ENCODE measurements at places on chromosomes 3 and 15. TPM values are rescaled to one million over a fixed set of nuclear protein-coding genes. Genes with fewer than 3 reads are reported as not detected.
A peak's percentile ranks its signal among the peaks of the same experiment; 100 is the strongest.

DNA sequence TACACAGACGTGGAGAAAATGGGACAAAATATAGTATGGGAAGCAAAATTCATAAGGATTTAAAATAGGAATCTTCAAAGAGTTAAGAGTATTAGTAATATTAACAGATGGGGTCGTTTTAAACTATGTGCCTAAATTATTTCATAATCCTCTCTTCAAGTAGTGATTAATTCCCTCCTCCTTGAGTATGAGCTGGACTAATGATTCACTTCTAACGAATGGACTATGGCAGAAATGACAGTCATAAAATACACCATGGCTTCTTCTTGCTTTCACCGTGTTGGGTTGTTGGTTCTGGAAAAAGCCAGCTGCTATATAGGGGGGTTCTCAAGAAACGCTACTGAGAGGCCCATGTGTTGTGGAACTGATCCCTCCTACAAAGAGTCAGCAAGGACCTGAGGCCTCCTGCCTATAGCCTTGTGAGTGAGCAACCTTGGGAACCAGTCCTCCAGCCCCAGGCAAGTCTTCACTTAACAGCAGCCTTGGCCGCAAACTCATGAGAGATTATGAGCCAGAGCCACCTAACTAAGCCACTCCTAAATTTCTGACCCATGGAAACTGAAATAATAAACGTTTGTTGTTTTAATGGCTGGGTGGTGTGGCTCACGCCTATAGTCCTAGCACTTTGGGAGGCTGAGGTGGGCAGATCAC, 64.8 kb upstream of the ABHD2 start:
- H3K4me3 ChIP-seq, result no peak overlapping the region
- H3K27me3 ChIP-seq, result no peaks in the 10 kb centered on the region
- H3K27ac ChIP-seq, result no peak overlapping the region
- H3K36me3 ChIP-seq, result no peaks in the 10 kb centered on the region
- peaks cover 33% of the 10 kb centered on the region for H3K4me1 ChIP-seq
- DNase-seq, result no peak

DNA sequence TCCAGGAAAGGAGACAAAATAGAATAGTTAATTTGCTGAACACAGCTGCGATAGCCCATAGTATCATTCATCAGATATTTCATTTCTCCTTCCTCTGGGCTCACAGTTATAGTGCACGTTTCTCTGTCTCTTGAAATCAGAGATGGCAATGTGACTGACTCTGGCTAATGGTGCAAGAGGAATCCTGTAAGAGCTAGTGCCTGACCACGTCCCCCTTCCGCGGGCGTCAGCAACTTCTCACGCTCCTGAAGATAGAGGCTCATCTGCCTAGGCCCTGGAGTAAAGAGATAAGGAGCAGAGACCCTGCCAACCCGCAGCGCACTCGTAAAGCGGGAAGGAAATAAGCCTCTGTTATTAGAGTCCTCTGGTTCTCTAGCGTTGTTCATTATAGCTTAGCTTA, 391.8 kb downstream of the VPS13C start:
- H3K36me3 ChIP-seq, result no peaks in the 10 kb centered on the region
- no peak overlapping the region for H3K4me3 ChIP-seq
- no peak for DNase-seq
- no peaks in the 10 kb centered on the region for H3K27me3 ChIP-seq

DNA sequence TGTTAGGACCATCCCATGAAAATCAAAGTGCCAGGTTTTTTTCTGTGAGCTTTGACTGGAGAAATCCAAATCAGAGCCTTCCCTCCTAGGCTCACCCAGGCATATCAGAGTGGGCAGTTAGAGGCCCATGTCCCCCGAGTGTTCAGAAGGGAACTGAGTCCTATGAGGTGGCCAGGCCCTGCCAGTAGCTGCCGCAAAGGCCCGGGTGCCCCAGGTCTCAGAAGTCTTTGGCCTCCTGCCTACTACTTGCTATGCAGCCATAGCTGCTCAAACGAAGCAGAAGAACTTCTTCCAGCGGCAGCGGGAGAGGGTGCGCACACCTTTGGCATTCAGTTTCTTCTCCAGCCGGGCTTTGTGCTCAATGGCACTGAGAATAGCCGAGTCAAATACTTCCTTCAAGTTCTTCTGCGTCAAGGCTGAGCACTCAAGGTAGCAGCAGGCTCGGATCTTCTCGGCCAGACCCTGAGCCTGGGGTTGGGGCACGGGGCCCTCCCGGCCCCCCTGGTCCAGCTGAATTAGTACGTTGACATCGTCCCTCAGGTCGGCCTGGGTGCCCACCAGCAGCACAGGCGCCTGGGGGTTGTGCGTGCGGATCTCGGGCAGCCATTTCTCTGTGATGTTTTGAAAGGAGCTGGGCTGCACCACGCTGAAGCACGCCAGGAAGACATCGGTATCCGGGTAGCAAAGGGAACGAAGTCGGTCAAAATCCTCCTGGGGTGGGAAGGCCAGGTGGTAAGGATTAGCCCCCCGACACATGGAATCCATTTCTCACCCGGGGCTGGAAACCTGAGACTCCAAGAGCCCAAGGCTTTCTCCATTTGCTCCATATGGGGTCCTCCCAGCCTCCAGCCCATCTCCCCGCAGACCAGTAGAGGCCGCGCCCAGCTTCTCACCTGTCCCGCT, 992 bp downstream of the RHOV start:
- peaks cover 13% of the 10 kb centered on the region for H3K4me1 ChIP-seq
- H3K27ac ChIP-seq, result no peak overlapping the region
- H3K27me3 ChIP-seq, result no peaks in the 10 kb centered on the region
- H3K36me3 ChIP-seq, result no peaks in the 10 kb centered on the region

DNA sequence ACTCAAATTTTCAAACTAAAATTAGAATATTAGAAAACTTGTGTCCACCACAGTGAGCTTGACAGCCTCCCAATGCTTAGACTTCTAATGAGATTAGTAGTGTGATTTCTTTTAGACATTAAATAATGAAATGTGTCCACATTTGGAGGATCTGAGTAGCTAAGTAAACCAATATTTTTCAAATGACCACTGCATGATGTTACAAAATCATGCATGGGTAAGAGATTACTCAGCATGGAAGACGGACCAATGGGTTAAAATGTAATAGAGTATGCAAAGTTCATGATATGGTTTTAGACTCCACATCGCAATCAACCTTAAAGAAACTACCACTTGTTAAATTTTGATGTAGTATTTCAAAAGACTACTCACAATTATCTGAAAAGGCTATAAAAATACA, 130.6 kb downstream of the IMPG2 start:
- H3K36me3 ChIP-seq, result no peaks in the 10 kb centered on the region
- H3K4me3 ChIP-seq, result no peak overlapping the region
- H3K27me3 ChIP-seq, result no peaks in the 10 kb centered on the region

DNA sequence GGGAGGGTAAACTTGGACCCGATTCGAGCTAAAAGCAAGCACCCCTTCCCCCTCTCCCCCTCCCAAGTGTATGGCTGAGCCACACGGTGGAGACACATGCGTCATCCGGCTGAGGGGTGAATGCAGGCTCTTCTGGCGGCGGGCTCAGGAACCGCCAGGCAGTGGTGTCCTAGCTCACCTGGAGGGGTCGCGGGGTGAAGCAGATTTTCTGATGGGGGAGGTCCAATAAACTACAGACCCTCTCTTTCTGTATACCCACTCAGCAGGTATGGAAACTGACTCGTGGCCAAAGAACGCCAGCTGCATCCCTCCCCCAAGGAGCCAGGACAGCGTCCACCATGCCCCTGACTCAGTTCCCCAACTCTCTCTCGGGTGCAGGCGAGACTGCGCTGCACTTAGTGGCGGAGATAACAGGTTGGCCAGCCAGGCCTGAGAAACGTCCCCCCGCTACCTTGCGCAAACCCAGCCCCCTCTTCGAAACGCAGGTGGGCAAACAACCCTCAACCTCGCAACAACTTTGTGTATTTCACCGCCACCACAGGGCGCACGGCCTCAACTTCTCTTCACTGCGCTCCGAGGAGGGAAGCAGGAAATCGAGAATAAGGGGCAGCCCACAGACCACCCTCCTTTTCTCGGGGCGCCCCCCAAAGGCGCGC, 1.3 kb downstream of the MAGI1 start:
- peak overlapping the region; percentile 82 for H3K4me3 ChIP-seq
- H3K4me1 ChIP-seq, result peaks cover 12% of the 10 kb centered on the region
- H3K36me3 ChIP-seq, result no peaks in the 10 kb centered on the region
- no peaks in the 10 kb centered on the region for H3K27me3 ChIP-seq
- peak overlapping the region; percentile 96 for H3K27ac ChIP-seq

GOLGA8J gene
- 0.22 TPM for total RNA-seq

All from thyroid gland (tissue), 4 donors.